ENCODE measurements at places on chromosomes 6 and 20.

DNA sequence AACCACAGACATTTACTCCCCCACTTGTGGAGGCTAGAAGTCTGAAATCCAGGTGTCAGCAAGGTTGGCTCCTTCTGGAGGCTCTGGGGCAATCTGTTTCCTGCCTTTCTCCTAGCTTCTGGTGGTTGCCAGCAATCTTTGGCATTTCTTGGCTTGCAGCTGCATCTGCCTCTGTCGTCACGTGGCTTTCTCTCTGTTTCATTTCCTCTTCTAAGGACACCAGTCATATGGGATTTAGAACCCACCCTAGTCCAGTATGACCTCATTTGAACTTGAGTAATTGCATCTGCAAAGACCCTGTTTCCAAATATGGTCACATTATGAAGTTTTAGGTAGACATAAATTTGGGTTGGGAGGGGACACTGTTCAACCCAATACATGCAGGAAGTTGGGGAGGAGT lies 56.2 kb upstream of the EPB41L1 start:
- DNase-seq = no peak

DNA sequence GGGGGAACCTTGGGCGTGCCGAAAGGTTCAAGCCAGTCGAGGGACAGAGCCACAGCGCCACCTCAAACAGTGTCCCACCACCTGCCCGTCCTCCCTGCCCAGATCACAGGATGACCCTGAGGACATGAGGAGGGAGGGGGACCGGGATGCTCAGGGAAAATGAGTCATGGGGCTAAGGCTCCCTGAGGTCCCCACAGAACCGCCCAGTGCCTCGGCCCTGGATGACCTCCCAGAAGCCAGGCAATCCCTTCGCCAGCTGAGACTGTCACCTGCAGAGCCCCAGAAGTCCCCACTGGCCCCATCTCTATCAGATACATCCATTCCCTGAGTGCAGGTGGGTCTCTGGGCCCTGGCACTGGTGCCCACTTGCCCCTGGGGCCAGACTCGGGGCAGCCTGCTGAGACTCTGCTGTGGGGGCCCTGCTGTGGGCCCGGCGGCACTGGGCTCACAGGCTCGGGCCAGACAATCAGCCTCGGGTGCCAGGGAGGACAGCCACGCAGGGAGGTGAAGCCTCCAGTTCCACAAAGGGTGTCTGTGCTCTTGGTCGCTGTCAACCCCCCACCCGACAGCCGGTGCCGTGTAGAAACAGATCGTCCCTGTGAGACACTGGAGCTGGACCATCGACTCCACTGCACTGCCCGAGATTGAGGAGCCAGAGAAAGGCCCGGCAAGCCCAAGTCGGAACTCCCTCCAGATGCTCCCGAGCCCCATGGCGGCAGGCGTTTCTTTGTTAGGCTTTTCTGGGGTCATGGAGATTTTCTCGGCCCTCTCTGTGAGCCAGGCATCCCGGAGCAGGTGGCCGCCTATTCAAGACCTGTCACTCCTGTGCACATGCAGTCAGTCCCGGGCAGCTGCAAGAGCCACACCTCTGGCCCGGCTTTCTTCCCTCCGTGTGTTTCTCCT lies 26.1 kb downstream of the PXDC1 start:
- DNase-seq = no peak

GRCh38 chr6:111989743-111990142 lies 64.2 kb upstream of the CCN6 start:
- peak; percentile 4 for DNase-seq

DNA sequence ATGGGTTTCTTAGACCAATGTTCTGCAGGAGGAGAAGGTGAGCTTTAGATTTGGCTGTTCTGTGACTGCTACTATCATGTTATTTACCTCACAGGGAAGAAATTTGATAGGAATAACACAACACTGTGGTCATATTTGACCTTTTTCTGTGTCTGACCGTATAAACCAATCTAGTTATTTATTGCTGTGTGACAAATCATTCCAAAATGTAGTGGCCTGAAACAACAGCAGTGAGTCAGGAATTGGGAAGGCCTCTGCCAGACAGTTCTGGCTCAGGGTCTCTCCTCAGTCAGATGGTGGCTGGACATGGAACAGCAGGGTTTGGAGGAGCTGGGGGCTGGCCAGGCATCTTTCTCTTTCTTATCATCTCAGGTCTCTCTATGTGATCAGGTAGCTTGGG lies 33.0 kb downstream of the RIPOR2 start:
- no peak for DNase-seq

DNA sequence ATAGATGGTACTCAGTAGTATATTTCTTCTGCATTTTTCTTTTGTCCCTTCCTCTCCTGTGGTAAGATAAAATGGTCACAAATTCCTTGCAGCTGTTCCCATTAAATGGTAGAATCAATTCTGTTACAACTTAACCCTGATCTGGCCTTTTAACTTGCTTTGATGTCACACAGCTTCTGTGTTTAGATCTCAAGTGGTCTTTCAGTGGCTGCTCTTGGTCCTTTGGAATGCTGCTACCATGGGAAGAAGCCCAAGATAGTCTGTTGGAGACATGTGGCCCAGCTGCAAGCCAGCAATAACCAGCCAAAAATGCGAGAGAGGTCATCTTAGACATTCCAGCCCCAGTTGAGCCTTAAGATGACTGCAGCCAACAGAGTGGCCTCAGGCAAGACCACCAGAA lies 429.7 kb downstream of the KIF16B start:
- DNase-seq = no peak

DNA sequence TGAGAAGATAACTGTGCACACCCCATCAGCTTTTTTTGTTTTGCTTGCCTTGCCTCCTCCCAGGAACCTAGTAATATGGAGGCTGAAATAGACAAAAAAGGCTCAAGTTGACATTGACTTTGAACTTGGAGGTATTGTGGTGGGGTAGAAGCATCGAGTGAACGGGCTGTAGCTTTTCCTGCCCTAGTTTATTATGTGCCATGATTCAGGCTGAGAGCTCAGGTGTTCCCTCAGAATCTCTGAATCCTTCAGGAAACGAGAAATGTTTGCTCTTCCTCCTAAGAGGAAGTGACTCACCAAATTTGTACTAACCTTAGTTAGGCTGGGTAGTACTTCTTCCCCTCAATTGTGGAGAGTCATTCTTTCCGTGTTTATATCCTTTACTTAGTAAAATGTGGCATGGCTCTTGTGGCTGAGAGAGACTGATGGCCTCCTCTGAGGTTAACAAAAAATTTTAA lies 98.8 kb downstream of the SASH1 start:
- no peak for DNase-seq

GRCh38 chr6:145381941-145382340 lies 353.4 kb downstream of the EPM2A start:
- DNase-seq = no peak

- DNase-seq = no peak
Observed at GRCh38 chr20:35673884-35674283, 9.2 kb upstream of the CPNE1 start.

GRCh38 chr6:159033160-159034049 lies 11.4 kb downstream of the TAGAP start:
- DNase-seq = no peak

- DNase-seq = no peak
Observed at GRCh38 chr20:63951398-63952209, 4.6 kb downstream of the UCKL1 start.

DNA sequence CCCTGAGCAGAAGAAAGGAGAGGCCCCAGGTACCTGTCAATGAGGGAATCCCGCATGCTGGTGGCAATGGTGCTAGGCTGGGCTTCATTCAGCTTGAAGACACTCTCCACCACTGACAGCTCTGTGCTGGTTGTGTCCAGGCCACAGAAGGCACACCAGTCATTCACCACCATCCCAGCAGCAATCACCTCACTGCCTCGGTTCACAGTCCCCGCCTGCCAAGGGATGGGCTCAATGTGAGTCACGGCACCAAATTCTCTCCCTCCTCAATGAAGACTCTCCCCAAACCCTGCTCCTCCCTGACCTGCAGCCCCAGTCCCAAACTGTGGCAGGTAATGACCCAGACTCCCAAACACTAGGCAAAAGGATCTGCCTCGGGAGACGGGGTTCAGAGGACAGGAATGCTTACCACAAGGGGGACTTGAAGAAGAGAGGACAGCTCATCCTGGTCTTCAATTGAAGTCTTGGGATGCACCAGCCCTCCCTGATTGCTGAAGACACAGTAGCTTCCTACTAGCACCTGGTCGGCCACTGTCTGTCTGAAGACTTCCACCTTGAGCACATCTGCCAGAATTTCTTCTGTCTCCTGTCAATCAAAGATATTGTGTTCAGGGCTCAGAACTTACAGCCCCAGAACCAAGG lies 1.7 kb upstream of the MMP24OS start:
- no peak for DNase-seq

- no peak for DNase-seq
Observed at GRCh38 chr6:131281471-131282270, 146.4 kb downstream of the AKAP7 start.

Measured in ecto neural progenitor cell (in vitro differentiated cells).